ENCODE measurements at places on chromosomes 3 and 15.

DNA sequence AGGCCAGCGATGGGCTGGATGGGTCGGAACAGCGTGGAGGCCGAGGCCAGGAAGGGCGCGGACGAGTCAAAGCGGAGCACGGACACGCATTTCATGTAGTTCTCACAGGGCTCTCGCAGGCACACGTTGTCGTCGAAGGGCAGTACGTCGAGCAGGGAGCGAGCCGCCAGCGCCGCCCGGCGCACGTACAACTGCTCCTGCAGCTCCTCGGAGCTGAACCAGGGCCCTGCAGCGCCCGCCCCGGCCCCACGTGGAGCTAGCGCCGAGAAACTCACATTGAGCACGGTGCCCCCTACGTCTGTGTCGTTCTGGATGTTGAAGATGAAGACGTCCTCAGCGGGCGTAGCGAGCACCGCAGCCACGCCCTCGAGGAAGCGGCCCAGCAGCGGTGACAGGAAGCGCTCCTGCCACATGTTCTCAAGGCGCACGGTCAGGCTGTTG is 5.8 kb downstream of the CELSR3 start:
- DNase-seq = no peak

- DNase-seq = no peak
Observed at GRCh38 chr15:79562403-79562815, 130.3 kb downstream of the MINAR1 start.

DNA sequence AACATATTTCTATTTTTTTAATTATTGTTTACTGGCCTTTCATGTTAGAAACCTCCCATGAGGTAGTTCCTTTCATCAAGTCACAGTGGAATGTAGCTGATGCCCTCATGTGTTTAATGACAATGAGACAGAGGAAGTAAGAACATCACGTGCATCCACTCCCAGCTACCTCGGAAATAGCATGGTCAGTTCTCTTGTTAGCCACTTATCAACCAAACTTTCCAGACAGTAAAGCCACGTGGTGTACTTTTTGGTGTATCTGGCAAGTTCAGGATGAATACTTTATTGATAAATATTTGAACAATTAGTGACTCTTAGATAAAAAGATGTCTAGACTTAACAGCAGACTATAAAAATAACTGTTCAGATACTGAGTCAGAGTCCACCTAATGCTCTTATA is 781.7 kb downstream of the MECOM start:
- DNase-seq = no peak

GRCh38 chr15:39287322-39288195 is 293.3 kb upstream of the THBS1 start:
- no peak for DNase-seq

DNA sequence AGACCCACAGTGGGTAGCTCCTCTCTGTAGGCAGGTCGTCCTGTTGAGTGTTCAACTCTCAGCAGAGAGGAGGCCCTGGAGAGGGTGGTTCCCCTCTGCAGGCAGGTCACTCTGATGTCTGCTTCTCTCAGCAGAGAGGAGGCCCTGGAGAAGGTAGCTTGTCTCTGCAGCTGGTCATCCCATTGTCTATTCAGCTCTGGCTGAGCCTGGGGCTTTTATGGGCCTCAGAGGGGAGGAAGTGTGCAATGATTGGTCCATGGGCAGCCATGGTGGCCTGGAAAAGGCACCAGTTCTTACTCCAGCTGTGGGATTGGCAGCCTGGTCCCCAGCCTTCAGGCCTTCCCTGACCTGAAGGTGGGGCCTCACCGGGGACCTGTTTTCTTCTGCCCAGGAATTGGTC is 52.9 kb downstream of the PPCDC start:
- no peak for DNase-seq

- DNase-seq = no peak
Observed at GRCh38 chr3:108412121-108412750, 98.2 kb downstream of the MYH15 start.

- no peak for DNase-seq
Observed at GRCh38 chr15:68592054-68592453, 13.3 kb downstream of the CORO2B start.

GRCh38 chr15:52191207-52191606 is at the start of gene GNB5:
Gene GNB5, minus strand, starts transcription at chr15:52191392. Its CDS starts 6,716 bp downstream, at chr15:52184676.
- DNase-seq = no peak

GRCh38 chr15:81097116-81097889 is 36.8 kb upstream of the CFAP161 start:
- DNase-seq = no peak

GRCh38 chr3:23422517-23422851 is 219.4 kb downstream of the UBE2E2 start:
- DNase-seq = no peak

- peak; percentile 7 for DNase-seq
Observed at GRCh38 chr15:39381517-39381916, 199.4 kb upstream of the THBS1 start.

- no peak for DNase-seq
Observed at GRCh38 chr3:114336122-114336697, 42.4 kb downstream of the TIGIT start.

- no peak for DNase-seq
Observed at GRCh38 chr15:31272558-31273257, 53.9 kb upstream of the KLF13 start.

DNA sequence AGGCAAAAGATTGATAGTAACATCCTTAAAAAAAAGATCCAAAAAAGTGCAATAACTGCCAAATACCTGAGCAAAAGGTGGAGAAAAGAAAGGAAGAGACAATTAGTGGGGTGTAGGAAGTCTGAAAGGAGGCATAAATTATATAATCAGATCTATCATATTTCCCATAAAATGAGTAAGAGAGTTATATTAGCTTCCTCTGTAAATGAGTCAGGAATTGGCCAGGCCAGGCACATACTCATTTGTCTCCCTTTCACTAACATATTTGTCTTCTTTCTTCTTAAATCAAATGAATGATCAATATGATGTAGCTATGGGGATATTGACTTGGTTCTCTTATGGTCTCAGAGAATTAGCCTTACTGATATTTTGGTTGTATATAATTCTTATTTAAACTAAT is 292.3 kb upstream of the CADM2 start:
- DNase-seq = no peak

- DNase-seq = no peak
Observed at GRCh38 chr15:59960318-59960717, 43.8 kb upstream of the FOXB1 start.

DNA sequence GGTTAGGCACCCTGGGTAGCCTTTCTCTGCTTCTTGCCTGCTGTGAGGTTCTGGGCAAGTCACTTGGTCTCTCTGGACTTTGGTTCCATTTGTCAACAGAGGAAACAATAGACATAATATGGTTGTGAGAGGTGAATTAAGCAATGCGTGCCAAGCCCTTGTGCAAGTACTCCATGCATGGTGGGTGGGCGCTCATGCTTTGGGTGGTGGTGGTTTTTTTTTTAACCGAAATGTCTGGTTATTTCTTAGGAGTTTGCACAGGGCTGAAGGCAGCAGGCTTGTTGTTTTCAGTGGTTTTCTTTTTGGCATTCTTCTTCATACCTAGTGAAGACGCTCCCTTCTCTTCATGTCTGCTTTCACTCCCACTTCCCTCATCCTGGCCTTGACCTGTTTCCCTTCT is 84.2 kb upstream of the LRTM1 start:
- DNase-seq = no peak

GRCh38 chr15:35691891-35692867 is 146.2 kb upstream of the DPH6 start:
- DNase-seq = no peak

DNA sequence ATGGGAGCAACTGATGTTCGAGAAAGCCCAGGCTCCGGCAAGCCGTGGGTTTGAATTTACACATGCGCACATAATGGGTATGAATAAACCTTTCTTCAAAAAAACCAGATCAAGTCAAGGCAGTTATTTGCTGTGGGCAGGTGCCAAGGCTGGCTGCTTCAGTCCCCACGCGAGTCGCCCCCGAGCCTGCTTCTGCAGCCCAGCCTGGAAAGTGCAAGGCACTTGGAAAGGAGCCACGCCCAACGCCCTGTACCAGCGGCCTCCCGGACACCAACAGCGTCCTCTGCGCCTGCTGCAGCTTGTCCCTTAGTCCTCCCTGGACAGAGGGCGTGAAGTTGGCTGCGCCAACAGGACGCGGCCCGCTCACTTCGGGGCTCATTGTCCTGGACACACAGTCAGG is 68.9 kb downstream of the KLF15 start:
- DNase-seq = no peak

DNA sequence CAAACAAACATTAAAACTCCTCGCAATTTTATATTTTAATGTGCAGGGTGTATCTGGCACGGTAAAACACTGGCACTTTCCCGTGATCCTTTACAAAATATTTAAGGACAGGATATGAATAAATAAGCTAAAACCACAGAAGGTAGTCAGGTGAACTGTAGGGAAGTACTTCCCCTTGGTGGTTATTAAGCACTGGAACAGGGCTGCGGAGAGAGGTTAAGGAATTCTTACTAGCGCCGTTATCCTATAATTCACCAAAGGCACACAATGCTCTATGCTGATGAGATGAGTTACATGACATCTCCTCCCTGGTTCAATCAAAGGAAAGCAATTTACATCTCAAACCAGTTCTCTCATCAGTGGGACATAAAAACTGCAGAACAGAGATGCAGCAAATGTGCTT is 289.8 kb downstream of the ZBTB20 start:
- no peak for DNase-seq

- DNase-seq = no peak
Observed at GRCh38 chr15:95259965-95260364, 1028.6 kb downstream of the MCTP2 start.

GRCh38 chr15:38069511-38070011 is 135.1 kb downstream of the TMCO5A start:
- DNase-seq = no peak
